ENCODE measurements at places on chromosomes 12 and 14.

GRCh38 chr14:67533754-67534085, 630 bp downstream of the PLEKHH1 start:
- no peak for DNase-seq

GRCh38 chr14:76525106-76525821, 149.3 kb downstream of the ESRRB start:
- no peak for DNase-seq

GRCh38 chr12:72111706-72112105, 160.5 kb upstream of the TRHDE start:
- no peak for DNase-seq

GRCh38 chr12:88703790-88704189, 123.5 kb upstream of the KITLG start:
- no peak for DNase-seq

GRCh38 chr12:116545144-116545543, 14.0 kb upstream of the MAP1LC3B2 start:
- no peak for DNase-seq

DNA sequence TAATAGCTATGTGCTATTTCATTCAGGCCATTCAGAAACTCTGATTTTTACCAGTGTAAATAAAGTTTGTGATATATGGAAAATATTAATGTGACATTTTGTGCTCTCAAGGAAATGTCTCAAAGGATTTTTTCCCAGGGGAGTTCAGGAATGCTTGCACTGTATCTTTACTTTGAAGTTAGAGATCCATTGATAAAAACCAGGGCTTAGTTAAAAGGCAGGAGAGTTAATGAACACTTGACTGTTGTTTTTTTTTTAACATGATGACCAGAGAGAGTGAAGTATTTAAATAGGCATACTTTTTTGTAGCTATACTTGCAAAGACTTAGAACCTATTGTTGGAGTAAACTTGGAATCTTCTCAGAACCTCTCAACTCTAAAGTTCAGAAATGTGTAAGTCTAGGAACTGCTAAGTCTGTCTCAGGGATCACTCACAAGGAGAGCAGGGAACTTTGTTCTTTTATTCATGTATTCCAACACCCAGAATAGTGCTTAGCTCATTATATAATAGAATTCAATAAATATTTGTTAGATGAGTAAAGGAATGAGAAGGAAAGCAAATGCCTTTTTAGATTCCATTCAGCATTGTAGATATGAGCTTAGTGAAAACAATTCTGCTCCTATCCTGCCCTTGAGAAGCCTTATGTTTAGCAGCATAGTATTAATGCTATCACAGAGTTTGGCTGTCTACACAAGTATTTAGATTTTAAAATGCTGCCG, 117.5 kb downstream of the DAAM1 start:
- DNase-seq: no peak

GRCh38 chr12:131831635-131832041, 3.4 kb downstream of the MMP17 start:
- DNase-seq: no peak

DNA sequence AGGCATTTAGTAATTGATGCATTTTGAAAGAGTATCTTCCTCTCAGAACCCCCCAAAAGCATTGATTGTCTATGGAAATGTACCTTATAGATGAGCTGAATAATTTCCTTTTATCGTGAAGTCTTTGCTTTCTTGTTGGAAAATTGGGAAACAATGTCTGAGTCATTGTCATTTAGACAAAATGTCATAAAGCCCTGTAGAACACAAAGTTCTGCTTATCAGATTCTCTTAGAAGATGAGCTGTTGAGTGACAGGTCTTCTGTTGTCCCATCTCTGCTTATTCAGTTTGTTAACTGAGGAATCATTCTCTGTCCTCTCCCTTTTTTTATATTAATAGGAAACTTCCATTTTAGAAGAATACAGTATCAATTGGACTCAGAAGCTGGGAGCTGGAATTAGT, 22.9 kb downstream of the MAPKAPK5 start:
- DNase-seq: no peak

DNA sequence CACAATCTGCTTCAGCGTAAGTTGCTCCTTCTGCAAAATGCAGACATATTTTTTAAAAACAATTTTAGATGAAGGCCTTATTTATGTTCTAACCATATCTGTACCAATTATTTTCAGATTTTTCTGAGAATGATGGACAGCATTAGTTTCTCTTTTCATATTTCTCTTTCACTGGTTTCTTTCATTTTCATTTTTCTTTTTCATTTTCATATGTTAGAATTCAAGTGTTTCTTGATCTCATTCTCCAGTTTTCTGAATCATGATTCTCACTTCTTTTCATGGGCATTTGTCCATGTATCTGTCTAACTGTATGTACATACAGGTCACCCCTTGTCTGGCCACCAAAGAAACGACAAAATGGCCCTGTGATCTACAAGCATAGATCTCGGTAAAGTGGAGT, 346.6 kb downstream of the NAV3 start:
- DNase-seq: no peak

DNA sequence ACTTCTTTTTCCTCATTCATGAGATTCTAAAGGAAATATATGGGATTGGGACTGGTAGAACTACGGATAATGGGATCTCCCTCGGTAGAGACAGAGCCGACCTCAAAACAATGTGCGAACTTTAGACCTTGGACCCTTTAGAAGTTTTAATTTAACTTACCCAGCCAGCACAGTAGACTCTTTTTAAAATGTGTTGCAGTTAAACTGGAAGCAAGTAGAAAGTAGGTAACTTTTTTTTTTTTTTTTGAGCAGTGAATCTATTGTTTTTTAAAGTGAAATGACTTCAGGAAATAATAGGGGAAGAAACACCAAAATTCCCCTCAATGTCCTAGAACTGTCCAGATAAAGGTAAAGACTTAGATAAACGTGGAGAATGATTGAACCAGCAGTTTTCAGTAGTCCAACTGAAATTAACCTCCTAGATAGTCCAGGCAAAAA, 1.1 kb upstream of the ATXN2 start:
- no peak for DNase-seq

DNA sequence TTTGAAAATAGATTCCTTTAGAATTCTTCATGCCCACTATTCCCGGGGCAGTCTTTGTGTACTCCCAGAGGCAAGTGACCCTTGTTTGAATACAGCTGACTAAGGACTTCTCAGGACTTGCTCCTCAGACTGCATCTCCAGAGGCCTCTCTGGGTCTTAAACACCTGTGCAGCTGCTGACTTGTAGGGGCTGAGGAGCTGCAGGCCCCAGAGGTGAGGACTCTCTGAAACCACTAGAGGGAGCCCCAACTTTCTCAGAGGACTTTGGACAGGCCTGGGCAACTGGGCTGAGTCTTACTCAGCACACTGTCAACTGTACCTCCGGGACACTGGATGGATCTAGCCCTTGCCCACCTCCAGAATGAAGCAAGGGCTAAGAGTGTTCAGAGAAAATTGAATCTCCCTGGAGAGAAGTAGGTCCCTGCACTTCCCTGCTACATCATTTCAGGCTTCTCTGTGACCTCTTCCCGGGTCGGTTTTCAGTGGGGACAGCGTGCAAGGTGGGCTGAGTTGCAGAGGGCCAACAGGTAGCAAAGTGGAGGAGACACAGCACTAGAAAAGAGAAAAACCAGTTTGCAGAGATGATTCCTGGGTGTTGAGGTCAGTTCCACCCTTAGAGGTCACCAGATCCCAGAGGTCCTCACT, 164.6 kb downstream of the TMEM117 start:
- DNase-seq: no peak

GRCh38 chr14:93369713-93370266, 22.8 kb downstream of the COX8C start:
- DNase-seq: no peak

GRCh38 chr14:66944872-66945271, 244.4 kb upstream of the GARIN2 start:
- no peak for DNase-seq

DNA sequence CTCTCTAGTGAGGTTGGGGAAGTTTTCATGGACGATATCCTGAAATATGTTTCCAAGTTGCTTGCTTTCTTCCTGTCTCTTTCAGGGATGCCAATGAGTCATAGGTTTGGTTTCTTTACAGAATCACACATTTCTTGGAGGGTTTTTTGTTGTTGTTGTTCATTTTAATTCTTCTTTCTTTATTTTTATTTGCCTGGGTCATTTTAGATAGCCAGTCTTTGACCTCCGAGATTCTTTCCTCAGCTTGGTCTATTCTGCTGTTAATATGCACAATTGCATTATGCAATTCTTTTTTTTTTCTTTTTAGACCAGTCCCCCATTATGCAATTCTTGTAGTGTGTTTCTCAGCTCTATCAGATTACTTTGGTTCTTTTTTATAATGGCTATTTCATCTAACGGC, 338.9 kb downstream of the AEBP2 start:
- DNase-seq: no peak

- no peak for DNase-seq
Observed at GRCh38 chr12:3293446-3294161, 197.4 kb upstream of the PRMT8 start.

DNA sequence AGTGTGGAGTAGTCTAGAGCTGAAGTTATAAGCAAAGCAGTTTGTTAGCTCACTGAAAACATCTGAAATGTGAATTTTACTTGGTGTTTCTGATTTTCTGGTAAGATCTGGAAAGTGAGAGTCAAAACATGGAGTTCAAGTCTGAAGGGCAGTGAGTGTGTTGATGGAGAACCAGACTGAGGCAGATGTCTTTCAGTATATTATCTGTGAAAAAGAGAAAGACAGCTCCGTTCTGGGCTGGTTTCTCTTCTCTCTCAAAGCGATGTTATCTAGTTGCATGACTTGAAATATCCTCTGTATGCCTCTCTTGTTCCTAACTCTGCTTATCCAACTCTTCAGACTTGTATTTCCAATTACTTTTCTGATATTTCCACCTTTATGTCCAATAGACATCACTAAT, 381.9 kb upstream of the RGS6 start:
- DNase-seq: no peak

DNA sequence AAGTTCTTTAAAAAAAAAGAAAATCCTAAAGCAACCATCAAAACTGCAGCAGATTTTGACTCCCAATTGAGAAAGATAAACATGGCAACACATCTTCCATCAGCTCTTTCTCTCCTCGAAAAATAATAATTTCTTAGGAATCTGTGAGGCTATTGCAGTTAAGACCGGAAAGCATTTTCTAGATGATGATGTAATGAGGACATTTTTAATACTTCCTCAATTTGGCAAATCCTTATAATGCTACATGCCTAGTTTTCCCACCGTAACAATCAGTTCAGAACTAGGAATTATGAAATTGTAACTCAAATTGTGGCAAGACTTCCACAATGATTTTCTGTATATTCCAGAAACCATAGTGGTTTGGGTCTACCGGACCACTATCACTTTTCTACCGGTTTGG, 180.9 kb upstream of the PDE3A start:
- DNase-seq: no peak

- no peak for DNase-seq
Observed at GRCh38 chr14:23416801-23417200, 8.7 kb upstream of the MYH6 start.

DNA sequence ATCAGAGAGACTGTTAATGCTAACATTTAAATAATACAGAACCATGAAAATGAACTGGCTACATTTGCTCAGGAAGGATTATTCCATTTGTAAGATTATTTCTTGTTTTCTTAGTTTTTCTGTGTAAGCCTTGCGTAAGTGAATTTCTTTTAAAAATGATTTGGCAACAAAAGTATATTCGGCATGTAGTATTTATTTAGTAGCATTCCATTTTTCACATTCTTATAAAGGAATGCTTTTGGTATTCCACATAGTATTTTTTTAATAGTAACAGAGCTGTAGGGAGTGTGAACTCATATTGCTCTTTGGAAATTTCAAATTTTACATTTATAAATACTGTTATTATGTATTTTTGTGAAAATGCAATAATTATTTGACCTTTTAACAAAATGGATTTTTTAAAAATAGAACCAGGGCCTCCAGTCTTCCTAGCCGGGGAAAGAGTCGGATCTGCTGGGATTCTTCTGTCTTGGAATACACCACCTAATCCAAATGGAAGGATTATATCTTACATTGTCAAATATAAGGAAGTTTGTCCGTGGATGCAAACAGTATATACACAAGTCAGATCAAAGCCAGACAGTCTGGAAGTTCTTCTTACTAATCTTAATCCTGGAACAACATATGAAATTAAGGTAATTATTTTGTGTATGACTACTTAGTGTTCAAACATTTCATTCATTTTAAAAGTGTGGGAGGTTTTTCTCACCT, 1.2 kb downstream of the PTPRQ start:
- DNase-seq: no peak

DNA sequence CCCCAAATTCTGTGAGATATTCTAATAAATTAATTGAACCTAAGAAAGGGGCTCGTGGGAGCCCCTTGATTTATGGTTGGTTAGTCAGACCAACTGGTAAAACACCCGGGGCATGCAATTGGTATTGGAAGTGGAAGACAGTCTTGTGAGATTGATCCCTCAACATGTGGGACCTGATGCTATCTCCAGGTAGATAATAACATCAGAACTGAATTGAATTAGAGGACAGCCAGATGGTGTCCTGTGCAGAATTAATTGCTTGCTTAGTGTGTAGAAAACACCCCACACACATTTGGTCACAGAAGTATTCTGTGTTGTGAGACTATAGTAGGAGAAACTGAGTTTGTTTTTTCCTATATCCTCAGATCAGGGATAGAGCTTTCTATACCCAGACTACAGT, 22.0 kb downstream of the PYROXD1 start:
- no peak for DNase-seq

- DNase-seq: no peak
Observed at GRCh38 chr14:72939630-72940029, 13.4 kb downstream of the DCAF4 start.

GRCh38 chr14:29216268-29217232, 450.0 kb downstream of the FOXG1 start:
- no peak for DNase-seq

DNA sequence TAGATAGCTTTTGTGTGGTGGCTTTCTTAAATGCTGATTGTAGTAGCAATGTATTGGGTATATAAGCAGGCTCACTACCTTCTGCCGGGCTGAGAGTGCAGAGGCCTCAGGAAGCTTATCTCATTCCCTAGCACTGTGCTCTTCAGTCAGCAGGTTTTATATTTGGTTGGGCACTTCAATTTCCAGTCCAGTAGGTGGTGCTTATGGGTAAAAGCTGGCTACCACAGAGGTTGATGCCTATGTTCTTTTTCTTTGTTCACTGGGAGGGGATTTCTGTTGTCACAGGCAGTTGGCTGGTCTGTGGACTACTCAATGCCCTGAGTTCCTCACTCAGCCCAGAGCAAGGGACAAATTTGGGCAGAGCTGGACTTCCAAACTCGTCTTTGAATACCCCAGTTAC, 43.0 kb upstream of the GLIPR1 start:
- no peak for DNase-seq

DNA sequence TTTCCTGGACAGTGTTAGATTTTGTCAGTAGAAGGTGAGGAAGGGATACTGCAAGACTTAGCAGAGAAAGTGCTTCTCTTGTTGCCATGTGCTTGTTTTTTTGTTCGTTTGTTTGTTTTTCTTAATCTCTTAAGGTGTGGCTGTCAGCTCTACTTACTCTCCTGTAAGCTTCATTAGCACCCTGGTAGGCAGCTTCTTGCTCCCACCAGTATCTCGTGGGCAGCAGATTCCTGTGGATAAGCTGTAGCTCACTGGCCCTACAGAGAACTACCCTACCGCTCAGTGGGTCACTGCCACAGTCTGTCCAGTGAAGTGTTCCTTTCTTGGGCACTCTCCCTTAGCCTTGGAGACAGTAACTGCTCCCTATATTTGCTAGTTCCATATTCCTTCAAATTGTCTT, 30.1 kb downstream of the VRK1 start:
- no peak for DNase-seq

- no peak for DNase-seq
Observed at GRCh38 chr14:75010472-75011093, 7.9 kb downstream of the EIF2B2 start.

GRCh38 chr12:104620837-104621531, 164.2 kb downstream of the CHST11 start:
- DNase-seq: no peak

- no peak for DNase-seq
Observed at GRCh38 chr12:43858991-43859390, 23.1 kb downstream of the TMEM117 start.

All from activated CD8-positive, alpha-beta memory T cell treated with anti-CD3 and anti-CD28 coated beads for 1 hour (primary cell).